ENCODE measurements at places on chromosomes 6 and 20. TPM values are rescaled to one million over a fixed set of nuclear protein-coding genes. Genes with fewer than 3 reads are reported as not detected.
A peak's percentile ranks its signal among the peaks of the same experiment; 100 is the strongest.

DNA sequence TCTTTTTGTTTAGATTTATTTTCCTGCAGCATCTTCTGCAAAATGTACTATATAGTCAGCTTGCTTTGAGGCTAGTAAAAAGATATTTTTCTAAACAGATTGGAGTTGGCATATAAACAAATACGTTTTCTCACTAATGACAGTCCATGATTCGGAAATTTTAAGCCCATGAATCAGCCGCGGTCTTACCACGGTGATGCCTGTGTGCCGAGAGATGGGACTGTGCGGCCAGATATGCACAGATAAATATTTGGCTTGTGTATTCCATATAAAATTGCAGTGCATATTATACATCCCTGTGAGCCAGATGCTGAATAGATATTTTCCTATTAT, 3.2 kb downstream of the FOXC1 start:
- DNase-seq = no peak

GRCh38 chr6:75234126-75234865, 9.3 kb downstream of the COX7A2 start:
- DNase-seq = no peak

DNA sequence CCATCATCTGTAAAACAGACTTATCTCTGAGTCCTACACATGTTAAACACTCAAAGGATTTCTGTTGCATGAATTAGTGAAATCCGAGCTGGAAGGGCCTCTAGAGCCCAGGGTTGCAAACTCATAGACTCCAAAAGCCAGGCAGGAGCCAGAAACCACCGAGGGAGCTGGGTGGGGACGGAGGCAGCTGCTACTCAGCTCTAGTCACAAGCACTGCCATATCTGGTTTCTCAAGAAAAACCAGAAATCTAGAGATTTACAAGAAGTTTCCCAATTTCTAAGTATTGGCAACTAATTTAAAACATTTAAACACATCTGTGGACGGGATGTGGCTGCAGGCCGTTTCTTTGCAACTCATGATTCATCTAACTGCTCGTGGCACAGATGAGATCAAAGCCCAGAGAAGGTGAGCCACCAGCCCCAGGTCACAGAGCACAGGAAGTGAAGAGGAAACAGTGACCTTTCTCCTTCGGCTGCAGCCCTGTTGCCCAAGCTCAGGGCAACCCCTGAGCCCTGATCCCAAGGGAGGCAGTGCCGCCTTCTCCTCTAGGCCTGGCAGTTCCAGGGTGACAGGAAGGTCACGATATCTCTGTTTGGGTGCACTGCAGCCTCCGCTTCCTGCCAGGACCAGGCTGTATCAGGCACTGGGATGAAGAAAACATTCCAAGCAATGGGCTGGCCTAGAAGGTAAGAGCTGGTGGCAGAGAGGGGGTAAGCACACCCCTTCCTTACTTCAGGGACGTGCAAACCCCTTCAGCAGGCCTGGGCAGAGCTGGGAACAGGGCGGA, 26.4 kb upstream of the PTGIS start:
- peak; percentile 78 for DNase-seq

PI16 gene
- total RNA-seq = 2.1 TPM

GRIK2 gene
- total RNA-seq = 5.1 TPM

SLC52A3 gene
- total RNA-seq = 0.36 TPM

DNA sequence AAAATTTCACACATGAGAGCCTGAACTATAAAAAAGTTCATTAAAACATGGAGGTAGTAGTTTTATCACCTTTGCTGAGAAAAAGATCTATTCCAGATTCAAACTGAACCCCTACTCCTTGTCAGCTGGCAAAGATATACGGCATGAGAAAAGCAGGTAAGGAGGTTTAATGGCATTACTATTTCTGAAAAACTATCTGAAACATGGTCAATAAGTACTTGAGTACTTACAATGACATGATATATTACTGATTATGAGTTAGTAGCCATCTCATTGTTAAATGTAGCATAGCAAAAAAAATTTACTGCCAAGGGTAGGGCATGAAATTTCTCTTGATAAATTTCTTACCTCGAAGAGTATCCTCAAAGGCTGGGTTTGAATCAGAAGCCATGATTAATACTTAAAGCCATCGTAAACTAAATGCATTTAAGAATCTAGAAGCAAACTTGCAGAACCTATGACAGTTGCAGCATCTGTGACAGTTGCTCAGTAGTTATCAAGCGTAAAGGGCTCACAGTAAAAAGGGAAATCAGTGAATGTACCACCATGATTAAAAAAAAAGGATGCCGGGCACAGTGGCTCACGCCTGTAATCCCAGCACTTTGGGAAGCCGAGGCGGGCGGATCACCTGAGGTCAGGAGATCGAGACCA, 8.7 kb downstream of the SLC17A5 start:
- no peak for DNase-seq

- no peak for DNase-seq
Observed at GRCh38 chr20:25296094-25297093, 48.5 kb downstream of the PYGB start.

All from gastrocnemius medialis (tissue), 4 donors.